ENCODE measurements at places on chromosomes 3 and 15. TPM values are rescaled to one million over a fixed set of nuclear protein-coding genes. Genes with fewer than 3 reads are reported as not detected.

DNA sequence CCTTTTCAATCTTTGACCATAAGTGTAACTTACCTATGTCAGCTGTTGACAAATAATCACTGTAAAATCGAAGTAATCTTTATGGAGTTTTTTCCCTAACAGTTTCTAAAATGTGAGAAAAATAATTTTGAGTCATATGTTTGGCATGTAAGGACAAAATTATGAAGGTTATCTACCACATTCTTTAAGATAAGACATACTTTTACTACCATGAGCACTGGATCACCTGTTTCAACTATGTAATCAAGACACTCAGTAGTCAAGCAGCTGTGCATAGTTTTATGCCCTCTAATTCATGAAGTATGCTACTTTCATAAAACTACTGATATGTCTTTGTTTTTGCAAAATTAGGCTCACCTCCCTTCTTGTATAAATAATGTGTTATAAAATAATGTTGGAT, 12.1 kb downstream of the FGF7 start:
- DNase-seq: no peak
- no peak overlapping the region for H3K4me3 ChIP-seq
- H3K36me3 ChIP-seq: no peaks in the 10 kb centered on the region
- H3K4me1 ChIP-seq: peaks cover 4% of the 10 kb centered on the region
- no peaks in the 10 kb centered on the region for H3K27me3 ChIP-seq

DNA sequence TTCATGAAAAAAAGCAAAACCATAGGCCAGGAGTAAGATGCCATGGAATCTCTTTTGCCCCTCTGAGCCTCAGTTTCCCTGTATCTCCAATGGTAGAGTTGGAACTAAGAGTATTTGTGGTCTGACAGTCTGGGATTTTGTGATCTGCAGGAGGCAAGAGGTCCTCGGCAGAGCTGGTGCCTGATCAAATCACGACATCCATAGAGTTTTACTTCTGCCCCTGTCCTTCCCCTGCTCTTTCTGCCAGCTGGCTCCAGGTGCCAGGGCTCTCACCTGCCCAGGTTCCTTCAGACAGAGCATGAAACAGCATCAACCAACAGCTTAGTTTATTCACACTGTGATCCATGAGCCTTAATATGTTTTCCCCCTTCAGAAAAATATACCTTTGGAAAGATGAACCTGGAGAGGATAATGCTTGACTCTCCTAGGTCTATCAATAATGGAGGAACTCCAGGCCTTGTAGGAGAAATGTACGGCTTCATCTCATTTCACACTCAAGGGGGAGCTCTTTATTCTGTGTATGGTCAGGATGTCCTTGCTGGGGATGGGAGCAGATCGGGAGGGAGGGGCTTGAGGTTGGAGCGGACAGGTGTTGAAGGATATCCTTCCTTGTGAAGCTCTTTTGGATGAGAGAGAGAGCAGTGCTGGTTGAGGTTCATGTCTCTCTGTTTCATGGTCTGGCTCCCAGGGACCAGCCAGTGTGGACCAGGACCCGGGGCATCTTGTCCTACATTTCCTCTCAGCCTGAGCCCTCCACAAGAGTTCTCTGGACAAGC, 309.9 kb downstream of the RPLP1 start:
- no peaks in the 10 kb centered on the region for H3K4me1 ChIP-seq
- H3K27me3 ChIP-seq: no peaks in the 10 kb centered on the region
- H3K27ac ChIP-seq: no peak overlapping the region
- H3K36me3 ChIP-seq: no peaks in the 10 kb centered on the region
- no peak overlapping the region for H3K4me3 ChIP-seq

The CORO2B gene
- total RNA-seq: 1.0 TPM

DNA sequence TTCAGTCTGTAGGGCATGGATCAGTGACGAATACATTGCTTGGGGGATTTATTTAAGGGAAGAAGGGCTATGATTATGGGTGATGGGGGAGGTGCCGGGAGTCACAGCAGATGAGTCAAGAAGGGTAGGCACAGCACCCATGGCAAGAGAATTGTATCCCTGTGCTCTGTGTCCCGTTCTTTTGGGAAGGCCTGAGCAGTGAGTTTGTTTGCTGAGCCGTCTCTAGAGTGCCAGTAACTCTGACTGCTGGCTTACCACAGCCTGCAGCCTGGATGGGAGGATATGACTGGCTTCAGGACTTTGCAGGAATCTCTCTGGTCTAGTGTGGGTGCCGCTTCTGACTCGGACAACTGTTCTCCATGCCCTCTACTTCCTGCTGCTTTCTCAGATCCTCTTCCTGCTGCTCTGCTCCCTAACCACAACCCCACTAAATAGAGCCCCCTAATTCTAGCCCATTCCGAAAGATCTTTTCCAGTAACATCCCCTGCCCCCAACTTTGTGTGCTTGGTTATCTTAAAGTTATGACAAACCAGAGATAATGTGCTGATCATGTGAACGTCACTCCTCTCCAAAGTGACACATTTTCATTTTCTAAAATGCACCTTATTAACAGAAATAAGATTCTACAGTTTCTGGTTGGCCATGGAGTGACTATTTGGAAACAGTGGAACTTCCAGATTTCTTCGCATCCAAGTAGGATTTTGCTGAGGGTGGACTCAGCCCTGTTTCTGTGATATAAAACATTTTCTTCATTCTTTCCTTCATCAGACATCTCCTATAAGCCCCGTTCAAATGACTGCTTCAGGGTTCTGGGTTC, 239.0 kb downstream of the SLCO3A1 start:
- no peak for DNase-seq
- H3K36me3 ChIP-seq: no peaks in the 10 kb centered on the region
- peaks cover 8% of the 10 kb centered on the region for H3K27me3 ChIP-seq

- H3K4me3 ChIP-seq: no peak overlapping the region
- no peaks in the 10 kb centered on the region for H3K36me3 ChIP-seq
- H3K27me3 ChIP-seq: no peaks in the 10 kb centered on the region
- no peak overlapping the region for H3K27ac ChIP-seq
Measured at GRCh38 chr3:106542101-106542769, 673.4 kb upstream of the CBLB start.

DNA sequence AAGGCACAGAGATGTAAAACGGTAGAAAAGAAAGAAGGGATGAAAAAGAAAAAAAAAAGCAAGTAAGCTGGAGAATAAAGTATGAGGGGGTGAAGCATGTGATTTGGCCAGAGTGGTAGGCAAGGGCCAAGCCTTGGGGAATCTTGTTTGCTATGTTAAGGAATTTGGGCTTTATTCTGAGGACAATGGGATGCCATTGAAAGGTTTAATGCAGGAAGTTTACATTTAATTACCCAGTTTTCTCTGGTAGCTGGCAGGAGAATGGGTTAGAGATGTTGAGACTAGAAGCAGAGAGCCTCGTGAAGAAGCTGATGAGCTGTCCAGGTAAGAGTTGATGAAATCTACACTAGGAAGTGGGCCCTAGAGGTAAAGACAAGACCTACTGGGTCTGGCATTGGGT, 455.9 kb downstream of the PDCD6IP start:
- H3K36me3 ChIP-seq: no peaks in the 10 kb centered on the region
- H3K4me3 ChIP-seq: no peak overlapping the region
- no peak overlapping the region for H3K27ac ChIP-seq
- H3K4me1 ChIP-seq: no peaks in the 10 kb centered on the region
- H3K27me3 ChIP-seq: no peaks in the 10 kb centered on the region

GRCh38 chr15:32861761-32862160, 144.0 kb downstream of the GREM1 start:
- no peaks in the 10 kb centered on the region for H3K4me1 ChIP-seq
- no peaks in the 10 kb centered on the region for H3K36me3 ChIP-seq
- H3K27ac ChIP-seq: peak overlapping the region; percentile 19
- no peaks in the 10 kb centered on the region for H3K27me3 ChIP-seq
- DNase-seq: no peak

The NR2E3 gene
- total RNA-seq: not detected

The KCNMB3 gene
- total RNA-seq: 6.5 TPM

DNA sequence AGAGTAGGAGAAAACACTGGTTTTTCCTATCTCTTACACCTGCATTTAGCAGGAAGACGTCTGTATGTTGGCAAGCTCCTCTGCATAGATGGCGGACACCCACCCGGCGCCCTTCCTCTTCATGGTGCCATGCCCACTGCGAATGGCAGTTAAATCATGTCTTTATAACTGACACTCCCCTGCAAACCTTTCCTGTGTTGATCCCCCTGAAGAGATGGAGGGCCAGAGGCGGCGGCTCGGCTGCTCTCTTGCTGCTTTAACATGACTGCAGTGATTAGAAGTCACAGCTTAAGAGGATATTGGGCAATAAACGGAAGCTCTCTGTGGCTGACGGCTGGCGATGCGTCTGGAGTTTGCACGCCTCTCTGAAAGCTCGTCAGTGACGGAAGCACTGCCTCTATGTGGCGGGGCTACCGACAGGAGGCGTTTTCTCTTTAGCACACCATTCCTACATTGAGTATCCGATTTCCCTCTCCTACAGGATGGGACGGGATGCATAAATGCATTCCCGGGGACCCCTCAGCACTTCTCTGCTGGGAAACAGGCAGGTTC, 25.5 kb upstream of the SNRPA1 start:
- H3K27ac ChIP-seq: no peak overlapping the region
- no peak overlapping the region for H3K4me3 ChIP-seq
- no peaks in the 10 kb centered on the region for H3K27me3 ChIP-seq
- no peaks in the 10 kb centered on the region for H3K36me3 ChIP-seq
- H3K4me1 ChIP-seq: no peaks in the 10 kb centered on the region

- no peaks in the 10 kb centered on the region for H3K36me3 ChIP-seq
- no peak for DNase-seq
- no peaks in the 10 kb centered on the region for H3K4me1 ChIP-seq
- H3K27me3 ChIP-seq: no peaks in the 10 kb centered on the region
- no peak overlapping the region for H3K27ac ChIP-seq
Measured at GRCh38 chr3:165336786-165337185, 140.6 kb upstream of the SLITRK3 start.

DNA sequence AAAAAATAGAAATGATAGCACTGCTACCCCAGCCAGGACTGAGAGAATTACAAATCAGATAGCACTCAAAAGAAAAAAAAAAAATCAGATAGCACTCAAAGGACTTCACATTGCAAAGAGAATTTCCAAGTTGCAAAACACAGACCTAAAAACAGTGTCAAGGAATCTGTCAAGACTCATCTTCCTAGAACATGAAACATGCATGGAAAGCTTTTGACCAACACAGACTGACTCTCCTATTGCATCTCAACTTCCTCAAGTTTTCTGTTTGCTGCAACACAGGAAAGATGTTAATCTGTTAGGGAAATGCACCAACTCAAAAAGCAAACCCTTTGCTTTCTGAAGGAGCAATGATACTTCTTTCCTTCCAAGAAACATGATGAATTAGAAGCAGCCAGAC, 42.3 kb downstream of the RAB27A start:
- H3K36me3 ChIP-seq: no peaks in the 10 kb centered on the region
- H3K27ac ChIP-seq: no peak overlapping the region
- DNase-seq: no peak
- H3K27me3 ChIP-seq: no peaks in the 10 kb centered on the region

The SRGAP3 gene
- 11.4 TPM for total RNA-seq

- no peaks in the 10 kb centered on the region for H3K36me3 ChIP-seq
- peaks cover 17% of the 10 kb centered on the region for H3K4me1 ChIP-seq
- no peaks in the 10 kb centered on the region for H3K27me3 ChIP-seq
- DNase-seq: no peak
- no peak overlapping the region for H3K27ac ChIP-seq
- no peak overlapping the region for H3K4me3 ChIP-seq
Measured at GRCh38 chr15:64026591-64026990, 19.7 kb downstream of the DAPK2 start.

The UBA7 gene
- 39.2 TPM for total RNA-seq

The PARP15 gene
- not detected for total RNA-seq

The VIPR1 gene
- 10.6 TPM for total RNA-seq

DNA sequence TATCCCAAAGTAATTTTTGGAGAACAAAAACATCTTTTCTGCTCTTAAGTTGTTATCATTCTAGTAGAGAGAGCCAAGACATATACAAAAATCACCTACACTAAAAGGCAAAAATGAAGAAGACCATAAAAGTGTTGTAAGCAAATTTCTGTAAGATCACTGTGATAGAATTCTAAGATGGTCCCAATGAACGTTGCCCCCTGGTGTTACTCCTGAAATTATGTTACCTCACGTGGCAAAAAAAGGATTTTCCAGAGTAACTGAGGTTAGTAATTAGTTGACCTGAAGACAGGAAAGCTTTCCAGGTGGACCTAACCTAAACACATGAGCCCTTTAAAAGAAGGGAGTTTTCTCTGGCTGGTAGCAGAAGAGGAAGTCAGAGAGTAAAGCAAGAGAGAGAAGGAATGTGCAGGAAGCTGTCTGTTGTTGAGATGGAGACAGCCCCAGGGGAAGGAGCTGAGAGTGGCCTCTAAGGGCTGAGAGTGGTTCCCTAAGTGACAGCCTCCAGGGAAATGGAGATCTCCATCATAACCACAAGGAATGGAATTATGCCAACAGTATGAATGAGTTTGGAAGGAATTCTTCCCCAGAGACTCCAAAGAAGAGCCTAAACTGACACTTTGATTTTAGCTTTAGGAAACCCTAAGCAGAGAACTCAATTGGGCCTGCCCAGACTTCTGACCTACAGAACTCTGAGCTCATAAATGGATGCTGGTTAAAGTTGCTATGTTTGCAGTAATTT, 205.9 kb downstream of the CD47 start:
- no peaks in the 10 kb centered on the region for H3K4me1 ChIP-seq
- no peak overlapping the region for H3K27ac ChIP-seq
- no peak overlapping the region for H3K4me3 ChIP-seq
- no peaks in the 10 kb centered on the region for H3K36me3 ChIP-seq
- no peaks in the 10 kb centered on the region for H3K27me3 ChIP-seq

DNA sequence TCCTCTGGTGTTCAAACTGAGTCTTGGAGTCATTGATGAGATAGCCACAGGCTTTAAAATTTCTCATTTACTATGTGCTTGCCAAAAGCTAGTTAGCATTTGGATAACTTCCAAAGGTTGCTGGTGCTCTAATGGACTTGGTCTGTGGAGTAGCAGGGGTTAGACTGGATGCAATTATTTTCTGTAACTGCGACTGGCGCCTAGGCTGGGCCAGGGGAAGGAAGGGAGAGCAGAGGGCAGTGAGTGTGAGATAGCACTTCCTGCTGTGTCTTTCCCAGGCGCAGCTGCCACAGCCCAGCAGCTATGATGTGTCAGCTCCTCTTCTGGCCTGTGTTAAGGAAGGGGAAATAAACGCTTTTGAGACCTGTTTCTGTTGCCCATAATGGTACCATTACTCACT, 98.6 kb downstream of the MYRIP start:
- no peaks in the 10 kb centered on the region for H3K36me3 ChIP-seq
- no peak overlapping the region for H3K4me3 ChIP-seq
- no peaks in the 10 kb centered on the region for H3K27me3 ChIP-seq
- no peak overlapping the region for H3K27ac ChIP-seq
- DNase-seq: peak; percentile 43

The ITIH1 gene
- 4.4 TPM for total RNA-seq

The SERPINI1 gene
- 20.0 TPM for total RNA-seq

- DNase-seq: no peak
- no peak overlapping the region for H3K27ac ChIP-seq
- H3K4me3 ChIP-seq: no peak overlapping the region
- no peaks in the 10 kb centered on the region for H3K27me3 ChIP-seq
Measured at GRCh38 chr3:53259427-53260259, 3.8 kb upstream of the TKT start.

GRCh38 chr3:34360713-34361112, 562.3 kb downstream of the PDCD6IP start:
- no peak overlapping the region for H3K4me3 ChIP-seq
- H3K4me1 ChIP-seq: no peaks in the 10 kb centered on the region
- DNase-seq: no peak
- H3K27me3 ChIP-seq: no peaks in the 10 kb centered on the region
